Breast epithelium (tissue), 4 donors: ENCODE measurements at places on chromosomes 4 and X. TPM values are rescaled to one million over a fixed set of nuclear protein-coding genes. Genes with fewer than 3 reads are reported as not detected.

The DKC1 gene
- total RNA-seq: 41.0 TPM

DNA sequence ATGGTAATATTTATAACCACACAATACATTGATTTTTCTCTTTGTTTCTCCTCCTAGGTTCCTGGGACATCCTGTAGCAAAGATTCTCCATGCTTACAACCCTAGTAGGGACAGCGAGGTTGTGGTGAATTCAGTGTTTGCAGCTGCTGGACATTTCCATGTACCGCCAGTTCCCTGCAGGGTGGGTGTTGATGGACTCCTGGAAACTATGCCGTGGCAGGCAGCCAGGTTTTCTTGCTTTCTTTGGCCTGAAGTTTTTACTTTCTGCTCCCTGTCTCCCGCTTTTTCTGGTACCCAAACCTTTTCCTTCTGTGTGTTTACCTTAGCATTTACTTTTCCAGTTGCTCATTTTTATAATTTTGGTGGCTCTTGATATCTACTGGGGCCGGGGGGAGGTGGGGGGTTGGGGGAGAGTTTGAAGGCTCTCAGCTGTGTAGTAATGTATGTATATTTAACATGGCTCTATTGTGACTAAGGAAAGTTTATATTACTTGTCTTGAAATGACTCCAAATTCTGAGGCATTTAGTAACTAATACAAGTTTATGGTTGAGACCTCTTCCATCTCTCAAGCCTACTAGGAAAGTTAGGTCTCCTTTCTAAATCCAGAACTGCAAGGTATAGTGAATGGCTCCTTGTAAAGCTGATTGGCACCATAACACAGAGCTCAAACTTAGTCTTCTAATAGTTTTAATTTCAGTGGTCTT is 89.7 kb downstream of the TMEM131L start:
- no peaks in the 10 kb centered on the region for H3K36me3 ChIP-seq
- no peaks in the 10 kb centered on the region for H3K27me3 ChIP-seq
- DNase-seq: no peak
- H3K27ac ChIP-seq: no peak overlapping the region

DNA sequence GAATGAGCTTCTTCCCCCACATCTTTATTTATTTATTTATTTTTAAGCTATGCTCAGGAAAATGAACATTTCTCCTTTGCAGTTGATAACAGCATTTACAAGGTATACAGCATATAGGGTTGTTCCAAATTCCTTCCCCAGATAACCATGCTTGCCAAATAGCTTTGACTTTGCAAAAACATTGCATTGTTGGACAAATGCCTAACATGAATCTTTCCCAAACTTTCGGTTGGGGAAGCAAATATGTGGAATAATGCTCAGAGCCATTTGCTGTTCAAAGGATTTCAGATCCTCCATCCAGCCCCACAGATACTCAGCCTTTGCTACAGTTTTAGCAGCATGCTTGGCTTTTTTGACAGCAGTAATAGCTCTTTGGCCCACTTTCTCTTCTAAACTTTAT is 127.2 kb upstream of the AGA start:
- no peaks in the 10 kb centered on the region for H3K27me3 ChIP-seq
- no peaks in the 10 kb centered on the region for H3K36me3 ChIP-seq
- no peaks in the 10 kb centered on the region for H3K4me1 ChIP-seq
- H3K4me3 ChIP-seq: no peak overlapping the region
- DNase-seq: no peak

- H3K36me3 ChIP-seq: no peaks in the 10 kb centered on the region
- peaks cover under 1% of the 10 kb centered on the region for H3K27me3 ChIP-seq
- no peak overlapping the region for H3K4me3 ChIP-seq
- H3K4me1 ChIP-seq: no peaks in the 10 kb centered on the region
Measured at GRCh38 chrX:31889088-31889487, 817.2 kb upstream of the FTHL17 start.

- H3K4me3 ChIP-seq: no peak overlapping the region
- no peak overlapping the region for H3K27ac ChIP-seq
- no peaks in the 10 kb centered on the region for H3K4me1 ChIP-seq
- no peak for DNase-seq
- no peaks in the 10 kb centered on the region for H3K27me3 ChIP-seq
Measured at GRCh38 chrX:27884654-27885053, 76.9 kb downstream of the MAGEB10 start.

- no peaks in the 10 kb centered on the region for H3K4me1 ChIP-seq
- peaks cover 6% of the 10 kb centered on the region for H3K36me3 ChIP-seq
- no peaks in the 10 kb centered on the region for H3K27me3 ChIP-seq
Measured at GRCh38 chr4:67466751-67467150, 78.6 kb downstream of the CENPC start.

The FAM133A gene
- 0.15 TPM for total RNA-seq

DNA sequence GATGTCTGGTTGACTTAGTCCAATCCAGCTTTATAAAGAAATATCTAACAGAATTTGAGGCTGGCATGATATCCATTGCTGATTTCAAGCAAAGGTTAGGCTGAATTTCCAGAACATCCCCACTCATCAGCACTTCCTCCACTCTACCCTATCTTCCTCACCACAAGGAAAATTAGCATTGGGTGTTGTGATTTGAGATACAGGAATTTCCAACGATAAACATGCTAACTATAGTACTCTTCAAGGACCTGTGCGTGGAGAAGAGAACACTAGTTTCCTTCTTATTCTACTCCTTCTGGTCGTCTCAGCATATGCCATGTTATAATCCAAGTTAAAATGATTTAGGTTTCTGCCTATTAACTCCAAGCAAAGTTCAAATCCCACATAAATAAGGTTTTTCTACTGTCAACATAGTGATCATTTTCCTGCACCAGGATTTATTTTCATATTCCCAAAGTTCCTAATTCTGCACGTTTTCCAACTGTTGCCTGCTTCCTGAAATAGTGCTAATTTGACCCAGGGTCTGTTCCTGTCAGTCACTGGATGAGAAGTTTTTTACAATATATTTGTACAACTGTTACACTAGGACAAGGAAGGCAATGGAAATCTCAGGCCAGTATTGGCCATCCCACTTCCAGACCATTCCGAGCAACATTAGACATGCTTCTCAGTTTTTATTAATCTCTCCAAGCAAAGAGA is 177.6 kb upstream of the EDNRA start:
- no peak overlapping the region for H3K27ac ChIP-seq
- H3K4me1 ChIP-seq: no peaks in the 10 kb centered on the region
- no peak for DNase-seq
- no peaks in the 10 kb centered on the region for H3K36me3 ChIP-seq

DNA sequence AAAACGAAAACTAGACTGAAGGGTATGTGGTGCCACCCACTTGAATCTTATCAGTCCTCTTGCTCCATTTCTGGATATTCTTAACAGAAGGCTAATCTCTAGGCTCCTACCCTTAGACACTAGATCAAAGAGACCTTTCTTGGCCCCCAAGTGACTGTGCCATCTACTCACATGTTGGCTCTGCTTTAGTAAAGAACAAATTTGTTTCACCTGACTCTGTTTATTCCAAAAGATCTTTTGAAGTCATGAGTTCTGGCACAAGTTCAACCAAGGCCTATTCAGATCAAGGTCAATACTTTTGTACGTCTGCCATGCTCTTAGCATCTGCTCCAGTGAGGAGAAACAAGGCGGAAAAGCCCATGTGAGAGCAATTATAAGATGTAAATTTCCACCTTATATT is 37.3 kb downstream of the MAGEB17 start:
- H3K4me3 ChIP-seq: no peak overlapping the region
- H3K27me3 ChIP-seq: no peaks in the 10 kb centered on the region
- DNase-seq: no peak
- H3K36me3 ChIP-seq: no peaks in the 10 kb centered on the region
- no peak overlapping the region for H3K27ac ChIP-seq

The VSIG4 gene
- total RNA-seq: 63.3 TPM

- no peak overlapping the region for H3K27ac ChIP-seq
- H3K4me3 ChIP-seq: no peak overlapping the region
- no peaks in the 10 kb centered on the region for H3K36me3 ChIP-seq
- H3K27me3 ChIP-seq: no peaks in the 10 kb centered on the region
- no peaks in the 10 kb centered on the region for H3K4me1 ChIP-seq
Measured at GRCh38 chr4:75698162-75698962, 25.2 kb upstream of the G3BP2 start.

DNA sequence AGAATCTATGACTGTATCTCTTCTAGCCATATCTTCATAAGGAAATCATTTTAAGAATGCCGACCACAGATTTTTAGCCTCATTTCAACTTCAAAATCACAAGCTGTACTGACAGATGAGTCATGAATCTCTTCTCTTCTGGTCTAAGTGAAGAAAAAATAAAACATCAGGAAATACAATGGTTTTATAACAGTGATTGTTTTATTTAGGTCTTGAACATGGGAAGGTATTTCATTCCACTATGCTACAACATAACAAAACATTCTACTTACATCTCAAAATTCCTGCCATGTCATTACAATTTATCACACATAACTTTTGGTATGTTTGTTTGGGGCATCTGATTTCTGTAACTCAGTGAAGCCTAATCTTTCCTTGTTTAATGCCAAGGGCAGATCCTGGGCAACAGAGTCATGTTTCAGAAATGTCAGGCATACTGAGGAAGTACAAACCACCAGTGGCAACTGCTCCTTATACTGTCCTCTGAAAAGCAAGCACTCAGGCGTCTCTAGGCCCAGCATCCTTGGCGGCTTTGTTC is 325.0 kb downstream of the PDHA2 start:
- H3K36me3 ChIP-seq: no peaks in the 10 kb centered on the region
- H3K27me3 ChIP-seq: no peaks in the 10 kb centered on the region
- H3K27ac ChIP-seq: no peak overlapping the region
- no peaks in the 10 kb centered on the region for H3K4me1 ChIP-seq
- DNase-seq: no peak

- no peaks in the 10 kb centered on the region for H3K27me3 ChIP-seq
- H3K4me1 ChIP-seq: no peaks in the 10 kb centered on the region
- H3K27ac ChIP-seq: no peak overlapping the region
Measured at GRCh38 chr4:1663549-1663948, 20.6 kb downstream of the FAM53A start.

DNA sequence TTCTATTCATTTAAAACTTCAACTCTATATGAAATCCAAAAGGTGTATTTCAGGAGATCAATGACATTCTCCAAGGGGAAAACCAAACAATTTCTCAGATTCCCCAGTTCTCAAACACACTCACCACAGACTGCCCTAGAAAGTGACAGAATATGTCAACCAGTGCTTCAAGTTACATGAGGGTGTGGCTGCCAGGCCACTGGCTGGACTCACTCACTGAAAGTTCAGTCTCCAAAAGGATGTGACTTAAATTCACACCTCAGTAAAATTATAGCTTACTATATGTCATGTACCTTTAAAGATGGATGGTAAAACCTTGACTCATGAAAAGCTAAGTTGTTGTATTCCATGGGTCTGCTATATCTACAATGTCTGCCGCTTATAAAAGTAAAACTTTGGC is 7.3 kb downstream of the INPP4B start:
- H3K27ac ChIP-seq: no peak overlapping the region
- no peaks in the 10 kb centered on the region for H3K27me3 ChIP-seq
- no peaks in the 10 kb centered on the region for H3K36me3 ChIP-seq
- no peaks in the 10 kb centered on the region for H3K4me1 ChIP-seq
- no peak for DNase-seq

- H3K27ac ChIP-seq: no peak overlapping the region
- no peak overlapping the region for H3K4me3 ChIP-seq
- peaks cover 3% of the 10 kb centered on the region for H3K36me3 ChIP-seq
- no peak for DNase-seq
- no peaks in the 10 kb centered on the region for H3K4me1 ChIP-seq
- H3K27me3 ChIP-seq: no peaks in the 10 kb centered on the region
Measured at GRCh38 chr4:157806184-157806583, 366.6 kb downstream of the GASK1B start.

The KLKB1 gene
- 0.33 TPM for total RNA-seq

The ENPEP gene
- 9.8 TPM for total RNA-seq

The PCDH7 gene
- total RNA-seq: 30.9 TPM

The SFRP2 gene
- 54.1 TPM for total RNA-seq

GRCh38 chr4:26493461-26493860 is 3.2 kb upstream of the CCKAR start:
- no peak overlapping the region for H3K4me3 ChIP-seq
- no peak for DNase-seq
- no peaks in the 10 kb centered on the region for H3K4me1 ChIP-seq
- H3K36me3 ChIP-seq: no peaks in the 10 kb centered on the region
- H3K27ac ChIP-seq: no peak overlapping the region

The CFAP299 gene
- total RNA-seq: 0.15 TPM

GRCh38 chr4:123298801-123299200 is 97.8 kb upstream of the SPRY1 start:
- H3K27ac ChIP-seq: peak overlapping the region; percentile 22
- no peaks in the 10 kb centered on the region for H3K36me3 ChIP-seq
- no peak for DNase-seq
- no peaks in the 10 kb centered on the region for H3K27me3 ChIP-seq
- H3K4me1 ChIP-seq: no peaks in the 10 kb centered on the region

GRCh38 chr4:91035276-91035675 is 908.1 kb downstream of the CCSER1 start:
- no peak for DNase-seq
- no peak overlapping the region for H3K27ac ChIP-seq
- H3K4me3 ChIP-seq: no peak overlapping the region
- H3K27me3 ChIP-seq: no peaks in the 10 kb centered on the region
- no peaks in the 10 kb centered on the region for H3K36me3 ChIP-seq

The EXOC1L gene
- total RNA-seq: not detected

GRCh38 chr4:42708625-42709024 is 51.7 kb upstream of the ATP8A1 start:
- DNase-seq: no peak
- H3K27me3 ChIP-seq: no peaks in the 10 kb centered on the region
- no peak overlapping the region for H3K27ac ChIP-seq
- no peaks in the 10 kb centered on the region for H3K36me3 ChIP-seq

DNA sequence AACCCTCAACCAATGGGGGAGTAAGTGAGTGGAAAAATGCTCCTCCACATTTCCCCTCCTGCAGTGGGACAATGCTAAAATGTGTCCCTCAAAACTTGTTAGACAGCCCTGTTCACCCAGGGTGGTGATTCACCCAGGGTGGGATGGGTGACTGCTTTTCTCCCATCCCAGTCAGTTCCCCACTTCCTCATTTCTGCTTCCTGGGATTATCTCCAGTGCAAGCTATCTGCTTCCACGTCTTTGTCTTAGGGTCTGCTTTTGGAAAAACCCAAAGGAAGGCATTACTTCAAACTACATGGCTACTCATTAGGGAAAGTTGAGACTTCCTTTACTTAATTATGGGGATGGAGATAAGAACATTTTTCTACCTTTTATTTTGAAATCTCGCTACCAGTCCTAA is 45.5 kb downstream of the ETNPPL start:
- H3K4me1 ChIP-seq: no peaks in the 10 kb centered on the region
- DNase-seq: no peak
- H3K4me3 ChIP-seq: no peak overlapping the region
- no peaks in the 10 kb centered on the region for H3K27me3 ChIP-seq
- H3K27ac ChIP-seq: no peak overlapping the region
- H3K36me3 ChIP-seq: no peaks in the 10 kb centered on the region
